ENCODE measurements at places on chromosomes 2 and 18. TPM values are rescaled to one million over a fixed set of nuclear protein-coding genes. Genes with fewer than 3 reads are reported as not detected.

Gene ZC3H6
- total RNA-seq, result 6.7 TPM

Gene NEU4
- total RNA-seq, result 0.18 TPM

Gene CROCC2
- not detected for total RNA-seq

Gene CEBPZ
- total RNA-seq, result 55.8 TPM

Gene WDR33
- total RNA-seq, result 41.7 TPM

Gene GRHL1
- 0.59 TPM for total RNA-seq

Gene CLEC4F
- not detected for total RNA-seq

Gene MRO
- 1.6 TPM for total RNA-seq

Gene DUSP28
- 2.3 TPM for total RNA-seq

Gene SLC14A1
- total RNA-seq, result 135 TPM

Gene TUBA3E
- 0.09 TPM for total RNA-seq

Gene GPR45
- total RNA-seq, result not detected

Gene KYNU
- total RNA-seq, result 1.8 TPM

Gene REG3A
- not detected for total RNA-seq

Gene SP140
- under 0.01 TPM for total RNA-seq

Gene CRYGC
- not detected for total RNA-seq

Gene SH2D6
- total RNA-seq, result not detected

Gene NGEF
- total RNA-seq, result 3.4 TPM

Gene RNF152
- total RNA-seq, result 11.9 TPM

Gene IFT172
- 35.2 TPM for total RNA-seq

Gene ECEL1
- total RNA-seq, result not detected

Gene CABLES1
- 2.7 TPM for total RNA-seq

Gene EFEMP1
- total RNA-seq, result 180 TPM

Gene GPR75
- 2.7 TPM for total RNA-seq

Gene ID2
- 118 TPM for total RNA-seq

Gene CDCA7
- total RNA-seq, result 8.8 TPM

Gene WNT6
- total RNA-seq, result not detected

Gene LRP2
- not detected for total RNA-seq

Gene KCMF1
- total RNA-seq, result 72.8 TPM

Gene HOXD4
- 0.30 TPM for total RNA-seq

Gene EFR3B
- 1.4 TPM for total RNA-seq
